Right hindlimb (tissue), 1 donor: ENCODE measurements at places on chromosomes 5 and 9.

DNA sequence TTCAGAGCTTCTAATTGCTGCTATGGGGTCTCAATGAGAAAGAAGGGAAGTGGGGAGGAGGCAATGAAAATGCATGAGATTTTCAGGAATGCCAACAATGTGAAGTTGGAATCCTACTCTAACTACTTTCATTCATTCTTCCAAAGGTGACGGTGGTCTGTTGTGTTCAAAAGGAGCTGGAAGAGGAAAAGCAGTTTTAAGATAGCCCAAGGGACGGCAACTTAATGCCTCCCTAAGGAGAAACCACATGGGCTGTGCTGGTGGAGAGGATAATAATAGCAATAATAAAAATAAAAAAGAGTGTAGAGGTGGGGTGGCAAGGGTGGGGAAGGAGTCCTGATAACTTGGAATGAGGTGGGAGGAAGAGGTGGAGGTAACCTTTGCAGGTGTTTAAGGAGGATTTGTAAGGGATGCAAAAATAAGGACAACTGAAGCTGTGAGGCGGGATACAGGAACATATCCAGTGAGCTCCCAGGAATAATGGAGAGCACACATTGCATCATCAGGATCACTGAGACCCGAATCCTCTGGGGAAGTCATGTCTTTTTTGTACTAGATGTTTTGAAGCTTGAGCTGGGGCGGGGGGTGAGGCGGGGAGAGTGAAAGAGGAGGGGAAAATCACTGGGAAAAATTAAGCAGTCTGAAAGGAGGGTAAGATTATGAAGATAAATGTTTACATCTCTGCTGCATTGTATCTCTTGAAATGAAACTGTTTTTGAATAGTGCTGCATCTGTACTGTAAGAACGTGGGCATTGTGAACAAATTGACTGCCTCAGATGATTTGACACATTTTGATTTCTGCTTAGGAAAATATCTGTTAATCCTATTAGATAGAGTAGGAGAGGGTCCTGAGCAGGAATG is 120.1 kb upstream of the TMEM161B start:
- DNase-seq = no peak

DNA sequence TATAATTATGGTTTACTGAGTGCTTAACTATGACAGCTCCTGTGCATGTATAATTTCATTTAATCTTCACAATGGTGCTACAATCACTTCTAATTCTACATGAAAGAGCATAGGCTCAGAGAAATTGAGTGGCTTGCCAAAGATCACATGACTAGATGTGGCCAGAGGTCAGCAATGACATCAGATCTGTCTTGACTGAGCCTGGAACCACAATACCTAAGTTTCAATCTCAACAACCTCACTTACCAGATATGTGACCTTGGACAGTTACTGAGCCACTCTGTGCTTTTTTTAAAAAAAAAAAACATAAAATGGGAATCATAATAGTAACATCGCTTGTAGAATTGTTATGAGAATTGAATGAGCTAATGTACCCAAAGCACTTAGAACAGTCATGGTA is 130.7 kb downstream of the TRIM32 start:
- no peak for DNase-seq

DNA sequence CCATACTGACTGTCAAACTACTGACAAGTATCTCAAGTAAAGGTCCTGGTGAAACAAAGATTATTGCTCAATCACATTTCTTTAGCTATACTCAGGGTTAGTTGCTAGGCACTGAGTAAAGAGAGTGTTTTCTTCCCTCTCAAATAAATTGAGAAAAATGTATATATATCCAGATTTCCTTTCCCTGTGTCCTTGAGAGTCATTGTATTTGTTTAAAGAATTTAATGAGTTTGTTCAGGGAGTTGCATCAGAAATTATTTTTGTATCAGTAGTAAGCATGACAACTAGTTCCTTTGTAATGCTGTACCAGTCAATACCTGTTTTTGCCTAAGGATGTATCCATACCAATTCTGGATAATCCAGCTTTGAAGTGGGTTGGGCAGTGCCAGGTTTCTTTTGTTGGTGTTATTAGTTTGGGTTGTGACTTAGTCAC is 3.2 kb upstream of the ANKHD1 start:
- DNase-seq = no peak

GRCh38 chr5:169650701-169651331 is 13.7 kb downstream of the DOCK2 start:
- no peak for DNase-seq

DNA sequence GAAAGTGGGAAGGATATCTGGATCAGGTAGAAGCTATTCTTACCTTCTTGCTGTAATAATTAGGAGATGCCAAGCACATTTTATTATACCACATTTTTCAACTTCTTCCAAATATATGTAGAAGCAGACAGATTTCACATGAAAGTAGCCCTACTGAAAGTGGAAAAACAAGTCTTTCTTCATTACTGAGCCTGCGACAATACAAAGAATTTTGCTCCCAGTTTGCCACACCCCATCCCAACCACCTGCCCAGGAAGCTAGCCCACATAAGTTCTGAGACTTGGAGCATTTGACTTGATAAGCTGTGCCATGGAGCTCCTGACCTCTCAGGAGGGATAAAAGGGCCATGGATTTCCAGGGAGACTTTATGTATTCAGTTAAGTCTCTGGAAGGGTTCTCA is 249.1 kb upstream of the ADCY2 start:
- no peak for DNase-seq

- DNase-seq = no peak
Observed at GRCh38 chr5:14753292-14753691, 88.8 kb downstream of the OTULIN start.

DNA sequence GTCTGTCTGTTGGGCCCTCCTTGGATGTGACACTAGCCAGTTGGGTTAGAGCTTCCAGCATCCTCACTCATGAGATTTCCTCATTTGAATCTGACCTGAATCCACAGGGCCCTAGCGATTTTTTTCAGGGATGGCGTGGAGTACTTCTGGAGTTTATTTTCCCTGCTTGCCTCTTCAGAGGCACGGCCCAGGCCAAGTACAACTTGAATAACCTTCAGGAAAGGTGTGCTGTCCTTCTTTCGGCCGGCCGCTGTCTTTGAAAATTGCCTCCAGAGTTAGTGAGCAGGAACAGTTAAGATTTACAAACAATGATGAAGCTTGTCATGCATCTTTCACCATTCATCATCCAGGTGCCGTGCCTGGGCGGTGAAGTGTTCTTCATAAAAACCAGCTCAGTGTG is 49.5 kb upstream of the DMRT3 start:
- DNase-seq = no peak

DNA sequence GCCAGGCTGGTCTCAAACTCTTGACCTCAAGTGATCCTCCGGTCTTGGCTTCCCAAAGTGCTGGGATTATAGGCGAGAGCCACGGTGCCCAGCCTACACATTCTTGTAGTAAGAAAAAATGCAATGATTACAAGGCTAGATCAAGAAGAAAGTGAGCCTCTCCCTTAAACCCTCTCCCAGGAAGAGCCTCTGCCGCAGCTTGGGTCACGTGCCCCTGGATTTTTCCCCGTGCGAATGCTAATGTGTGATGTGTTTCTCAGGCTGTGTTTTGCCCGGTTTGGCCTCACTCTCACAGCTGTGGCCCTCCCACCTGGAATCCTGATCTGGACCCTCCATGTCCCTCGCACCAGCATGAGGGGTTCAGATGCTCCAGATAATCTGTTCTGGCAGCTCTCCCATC is 6.9 kb downstream of the PLPP7 start:
- DNase-seq = no peak

DNA sequence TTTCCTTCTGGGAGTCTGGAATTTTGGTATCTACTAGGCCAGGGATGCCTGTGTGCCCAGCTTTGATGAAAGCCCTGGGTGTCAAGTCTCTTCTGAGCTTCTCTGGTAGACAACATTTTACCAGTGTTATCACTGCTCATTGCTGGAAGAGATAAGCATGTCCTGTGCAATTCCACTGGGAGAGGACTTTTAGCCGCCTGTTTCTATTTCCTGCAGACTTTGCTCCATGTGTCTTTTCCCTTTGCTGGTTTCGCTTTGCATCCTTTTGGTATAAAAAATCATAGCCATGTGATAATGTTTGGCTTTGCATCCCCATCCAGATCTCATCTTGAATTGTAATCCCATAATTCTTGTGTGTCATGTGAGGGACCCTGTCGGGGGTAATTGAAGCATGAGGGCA is 163.2 kb downstream of the SLC28A3 start:
- no peak for DNase-seq

DNA sequence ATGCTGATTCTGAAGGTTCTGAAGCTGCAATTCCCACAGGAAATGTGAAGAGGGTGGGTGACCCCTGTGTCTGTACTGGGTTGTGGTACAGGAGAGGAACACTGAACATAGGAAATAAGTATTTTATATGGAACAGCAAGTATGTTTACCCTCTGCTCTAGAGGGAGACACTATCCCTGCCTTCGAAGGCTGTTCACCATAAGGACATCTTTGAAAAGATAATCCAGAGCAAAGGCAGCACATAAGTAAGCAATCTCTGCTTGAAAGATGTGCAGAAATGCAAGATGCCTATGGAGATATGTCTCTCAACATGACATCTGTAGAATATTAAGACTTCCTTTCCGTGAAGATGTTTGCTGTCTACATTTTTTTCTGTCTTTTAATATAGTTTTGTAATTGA is 184.4 kb upstream of the EFNA5 start:
- no peak for DNase-seq

- DNase-seq = no peak
Observed at GRCh38 chr5:20224046-20224445, 236.0 kb upstream of the CDH18 start.

DNA sequence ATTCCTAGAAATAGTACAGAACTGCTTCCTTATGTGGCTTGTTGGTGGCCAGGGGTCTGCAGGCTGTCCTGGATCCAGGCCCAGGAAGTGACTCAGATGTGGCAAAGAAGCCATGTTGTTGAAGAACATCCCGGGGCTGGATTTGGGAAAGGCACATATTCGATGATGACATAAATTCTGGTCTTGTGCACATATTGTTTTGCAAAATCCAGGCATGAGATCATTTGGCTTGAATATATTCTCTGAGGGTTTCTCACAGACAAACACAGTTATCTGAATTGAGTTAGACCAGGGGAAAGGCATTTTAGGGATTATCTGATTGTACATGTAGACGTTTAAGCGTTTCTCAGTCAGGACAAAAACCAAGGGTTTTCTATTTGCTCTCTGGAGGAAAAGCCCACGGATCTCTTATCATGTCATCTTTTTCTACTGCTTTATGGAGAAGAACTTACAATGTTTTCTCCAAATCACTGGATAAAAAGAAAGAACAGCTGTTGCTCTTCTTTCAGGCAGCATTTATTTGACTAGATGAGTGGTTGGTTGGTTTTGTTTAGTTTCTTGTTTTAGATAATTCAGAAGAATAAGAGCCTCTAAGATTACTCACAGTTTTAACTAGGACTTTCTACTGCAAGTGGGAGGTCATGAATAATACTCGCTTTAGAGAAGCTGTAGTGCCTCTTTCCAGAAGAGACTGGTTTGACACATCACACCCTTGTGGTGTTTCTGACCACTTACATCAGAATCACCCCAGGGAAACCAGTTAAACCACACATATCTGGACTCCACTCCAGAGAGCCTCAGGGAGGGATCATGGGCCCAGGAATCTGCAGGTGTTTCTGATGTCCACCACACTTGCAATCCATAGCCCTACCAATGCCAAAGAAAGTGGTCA is 29.5 kb upstream of the LHFPL2 start:
- peak; percentile 89 for DNase-seq

- DNase-seq = no peak
Observed at GRCh38 chr5:39235648-39236047, 16.3 kb upstream of the FYB1 start.

DNA sequence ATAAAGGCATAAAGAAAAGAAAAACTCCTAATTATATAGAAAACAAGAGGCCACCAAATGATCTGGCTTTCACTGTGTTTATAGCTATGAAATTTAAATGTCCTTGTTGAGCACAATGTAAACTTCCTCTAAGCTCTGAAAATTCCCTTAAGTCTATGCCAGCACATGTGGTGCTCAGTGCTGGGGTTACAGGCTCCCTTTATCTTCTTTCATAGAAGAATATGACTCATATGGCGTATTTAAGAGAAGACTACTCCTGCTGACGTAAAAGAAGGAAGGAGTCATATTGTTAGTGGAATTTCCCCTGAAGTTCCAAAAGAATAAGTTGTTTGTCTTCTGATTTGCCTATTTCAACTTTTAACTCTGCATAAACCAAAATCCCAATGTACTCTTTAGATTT is 30.4 kb downstream of the RNF145 start:
- no peak for DNase-seq
